Activated CD4-positive, alpha-beta T cell treated with anti-CD3 and anti-CD28 coated beads, Interleukin-10, Interleukin-2, amounts not matched to agents 100 ng/mL and 50 ng/mL, durations not matched to agents 16 hours and 8 hours (primary cell): ENCODE measurements at places on chromosomes 7 and 10.
A peak's percentile ranks its signal among the peaks of the same experiment; 100 is the strongest.

DNA sequence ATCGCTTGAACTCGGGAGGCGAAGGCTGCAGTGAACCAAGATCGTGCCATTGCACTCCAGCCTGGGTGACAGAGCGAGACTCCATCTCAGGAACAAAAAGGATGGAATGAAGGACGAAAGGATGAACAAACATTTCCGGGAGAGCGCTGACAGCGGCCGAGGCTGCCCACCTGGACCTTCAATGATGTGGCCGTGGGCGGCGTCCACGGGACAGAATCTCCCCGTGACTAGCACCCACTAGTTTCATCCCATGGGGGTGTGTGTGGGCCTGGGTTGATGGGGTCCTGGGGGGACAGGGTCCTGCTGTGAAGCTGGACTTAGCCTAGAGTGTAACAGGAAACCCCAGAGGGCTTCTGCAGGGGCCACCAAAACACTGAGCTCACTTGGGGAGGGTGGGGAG, 32.8 kb downstream of the MICALL2 start:
- no peak for DNase-seq

DNA sequence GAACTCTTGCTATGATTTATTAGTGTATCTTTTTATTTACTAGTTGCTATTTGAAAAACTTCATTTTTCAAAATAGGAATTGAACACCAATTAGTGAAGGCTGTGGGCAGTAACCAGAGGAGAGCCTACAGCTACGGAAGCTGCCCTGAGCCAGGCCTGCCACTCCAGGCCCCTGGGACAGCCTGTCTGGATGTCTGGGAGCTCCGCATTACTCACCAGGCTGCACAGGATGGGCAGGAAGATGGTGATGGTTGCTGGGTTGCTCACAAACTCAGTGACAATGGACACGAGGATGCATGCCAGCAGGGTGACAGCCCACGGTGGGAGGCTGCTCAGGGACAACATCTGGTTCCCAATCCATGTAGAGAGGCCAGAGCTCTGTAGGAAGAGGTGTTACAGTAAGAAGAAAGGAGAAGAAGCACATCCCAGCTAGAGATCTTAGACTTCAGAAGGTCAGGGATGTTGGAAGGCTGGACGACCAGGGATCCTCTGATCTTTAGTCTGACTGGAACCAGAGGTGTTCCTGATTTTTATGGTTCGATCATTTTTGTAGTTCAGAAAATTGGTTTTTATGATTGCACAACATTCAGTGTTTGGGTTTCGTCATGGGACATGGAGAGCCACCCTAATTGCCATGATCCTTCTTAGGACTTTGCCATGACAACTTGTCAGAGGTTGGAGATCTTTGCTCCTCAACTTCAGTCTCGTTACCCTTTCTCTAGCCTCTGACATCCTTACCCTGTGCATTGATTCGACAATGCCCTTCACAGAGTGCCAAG, 23.2 kb downstream of the STMP1 start:
- DNase-seq, result no peak

GRCh38 chr10:114753126-114753525, 68.5 kb upstream of the FHIP2A start:
- no peak for DNase-seq

- DNase-seq, result no peak
Observed at GRCh38 chr10:36725581-36726520, 399.5 kb upstream of the ANKRD30A start.

DNA sequence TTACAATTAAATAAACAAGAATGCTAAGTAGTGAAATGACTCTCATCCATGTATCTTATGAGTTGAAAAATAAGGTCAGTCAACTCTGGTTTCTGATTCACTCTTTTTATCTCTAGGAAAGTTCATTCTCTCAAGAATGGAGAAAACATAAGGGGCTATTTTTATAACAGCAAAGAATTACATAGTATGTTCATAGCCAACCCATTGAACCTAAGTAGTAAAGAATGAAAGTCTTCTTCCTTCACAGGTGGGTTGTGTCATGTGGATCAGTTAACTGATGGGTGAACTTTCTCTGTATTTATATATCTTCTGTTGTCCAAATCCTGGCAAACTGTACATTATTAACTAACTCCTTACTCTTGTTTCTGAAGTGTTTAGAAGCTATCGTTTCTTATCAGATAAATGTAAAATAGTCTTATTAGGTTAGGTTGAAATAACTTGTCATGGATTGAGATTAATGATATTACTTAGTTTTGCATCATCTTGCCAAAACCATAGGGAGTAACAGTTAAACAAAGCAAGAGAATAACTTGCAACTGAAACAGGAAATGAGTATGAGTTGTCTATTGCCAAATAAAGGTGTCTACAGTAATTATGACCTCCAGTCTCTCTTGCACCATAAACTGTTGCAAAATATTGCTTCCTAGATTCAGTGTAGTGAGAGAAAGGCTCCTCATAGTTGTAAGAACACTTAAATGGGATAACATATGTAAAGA, 86.8 kb downstream of the ANKRD7 start:
- DNase-seq, result peak; percentile 64
